ENCODE measurements at places on chromosomes 7 and 10.

GRCh38 chr7:16300361-16300895 is 120.9 kb downstream of the CRPPA start:
- DNase-seq: no peak

DNA sequence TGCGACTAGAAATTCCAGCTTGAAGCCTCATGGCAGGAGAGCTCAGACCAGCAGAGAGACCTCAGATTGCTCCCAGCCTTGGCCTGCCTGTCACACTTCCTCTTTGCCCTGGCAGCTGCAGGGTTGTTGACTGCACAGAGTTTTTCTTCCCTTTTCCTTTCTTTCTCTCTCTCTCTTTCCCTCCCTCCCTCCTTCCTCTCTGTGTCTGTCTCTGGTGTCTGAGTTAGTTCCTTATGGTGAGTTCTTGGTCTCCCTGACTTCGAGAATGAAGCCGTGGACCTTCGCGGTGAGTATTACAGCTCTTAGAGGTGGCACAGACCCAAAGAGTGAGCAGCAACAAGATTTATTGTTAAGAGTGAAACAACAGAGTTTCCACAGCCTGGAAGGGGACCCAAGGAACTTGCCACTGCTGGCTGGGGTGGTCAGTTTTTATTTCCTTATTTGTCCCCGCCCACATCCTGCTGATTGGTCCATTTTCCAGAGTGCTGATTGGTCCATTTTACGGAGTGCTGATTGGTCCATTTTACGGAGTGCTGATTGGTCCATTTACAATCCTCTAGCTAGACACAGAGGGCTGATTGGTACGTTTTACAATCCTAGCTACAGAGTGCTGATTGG is 266.3 kb downstream of the RPS24 start:
- peak; percentile 54 for DNase-seq

DNA sequence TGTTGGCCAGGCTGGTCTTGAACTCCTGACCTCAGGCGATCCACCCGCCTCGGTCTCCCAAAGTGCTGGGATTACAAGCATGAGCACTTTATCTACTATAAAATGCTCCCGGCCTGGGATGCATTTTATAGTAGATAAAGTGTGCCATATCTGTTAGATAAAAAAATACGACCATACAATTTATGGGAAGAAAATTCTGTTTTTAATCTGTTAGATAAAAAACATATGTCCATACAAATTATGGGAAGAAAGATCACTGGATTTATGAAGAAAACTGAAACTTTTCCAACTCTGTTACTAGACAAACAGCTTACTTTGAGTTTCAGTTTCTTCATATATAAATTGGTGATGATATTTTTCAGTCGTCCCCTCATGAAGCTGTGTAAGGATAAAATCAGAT is 4.5 kb downstream of the TSPAN13 start:
- no peak for DNase-seq

DNA sequence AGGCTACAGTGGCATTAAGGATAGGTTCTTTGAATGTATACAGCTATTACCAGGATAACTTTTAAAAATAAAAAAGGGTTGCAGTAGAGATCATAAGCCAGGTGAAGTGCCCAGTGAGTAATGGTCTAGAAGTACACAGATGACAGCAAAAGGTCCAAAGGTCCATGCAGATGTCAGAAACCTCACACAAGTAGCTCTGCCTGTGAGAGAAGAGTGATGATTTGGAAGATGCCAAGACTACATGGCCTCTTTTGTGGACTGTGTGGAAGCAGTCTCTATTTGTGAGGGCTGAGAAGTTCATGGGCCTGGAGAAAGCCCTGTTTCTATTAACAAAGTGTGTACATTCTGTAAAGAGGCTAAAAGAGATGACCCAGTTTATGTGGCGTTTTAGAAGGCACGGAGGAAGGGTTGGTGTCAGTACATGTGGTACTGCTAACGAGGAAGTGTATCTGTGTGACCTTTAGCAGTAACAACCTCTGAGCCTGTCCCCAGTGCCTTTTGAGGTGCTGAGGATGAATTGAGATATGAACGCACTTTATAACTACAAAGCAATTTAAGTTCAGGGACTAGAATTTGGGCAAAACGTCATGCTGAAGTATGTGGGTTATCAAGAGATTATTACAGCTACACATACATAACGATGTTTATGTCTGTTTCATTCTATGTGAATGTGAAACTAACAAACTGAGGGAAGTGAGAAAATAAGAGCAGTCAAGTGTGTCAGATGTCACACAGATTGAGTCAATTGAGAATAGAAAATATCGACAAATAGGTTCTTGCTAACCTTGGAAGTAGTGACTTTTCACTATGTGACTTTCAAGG is 7.6 kb downstream of the CYCS start:
- DNase-seq: no peak

GRCh38 chr7:115728518-115728917 is 302.0 kb downstream of the TFEC start:
- no peak for DNase-seq

DNA sequence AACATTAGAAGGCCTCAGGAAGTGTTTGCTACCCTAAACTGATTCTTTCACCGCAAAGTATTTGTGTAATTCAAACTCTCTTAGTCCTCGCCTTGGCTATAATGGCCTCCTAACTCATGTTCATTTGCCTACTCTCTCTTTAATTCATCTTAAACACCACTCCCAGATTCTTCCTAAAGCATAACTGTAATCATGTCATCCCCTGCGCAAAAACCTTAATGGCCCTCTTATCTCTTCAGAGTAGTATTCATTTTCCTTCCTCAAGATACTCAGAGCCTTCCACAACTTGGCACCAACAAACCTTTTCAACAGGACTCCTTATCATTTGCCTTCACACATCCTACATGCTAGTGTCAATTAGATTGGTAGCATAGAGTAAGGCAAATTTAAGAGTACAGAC is 42.9 kb downstream of the CSTF2T start:
- no peak for DNase-seq

GRCh38 chr10:50335397-50335796 is 84.1 kb upstream of the ASAH2 start:
- DNase-seq: no peak

DNA sequence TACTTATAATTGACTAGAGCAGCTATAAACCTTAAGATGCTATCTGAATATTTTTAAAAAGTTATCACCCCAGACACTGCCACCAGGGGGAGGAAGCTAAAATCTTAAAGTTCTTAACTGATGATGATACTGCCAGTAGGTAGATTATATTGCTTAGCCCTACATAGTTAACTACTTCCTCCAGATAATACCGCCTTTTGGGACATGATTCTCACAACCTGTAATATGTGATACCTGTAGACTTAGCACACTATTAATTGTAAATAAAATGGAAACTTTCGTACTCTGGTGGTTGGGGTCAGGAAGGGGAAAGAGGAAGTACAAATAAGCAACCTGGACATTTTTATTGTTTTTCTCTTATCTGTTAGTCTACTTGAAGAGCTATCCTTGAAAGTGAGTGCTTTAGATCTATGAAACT is 268.9 kb downstream of the ADK start:
- DNase-seq: no peak

- no peak for DNase-seq
Observed at GRCh38 chr7:51035716-51036115, 253.0 kb upstream of the GRB10 start.

DNA sequence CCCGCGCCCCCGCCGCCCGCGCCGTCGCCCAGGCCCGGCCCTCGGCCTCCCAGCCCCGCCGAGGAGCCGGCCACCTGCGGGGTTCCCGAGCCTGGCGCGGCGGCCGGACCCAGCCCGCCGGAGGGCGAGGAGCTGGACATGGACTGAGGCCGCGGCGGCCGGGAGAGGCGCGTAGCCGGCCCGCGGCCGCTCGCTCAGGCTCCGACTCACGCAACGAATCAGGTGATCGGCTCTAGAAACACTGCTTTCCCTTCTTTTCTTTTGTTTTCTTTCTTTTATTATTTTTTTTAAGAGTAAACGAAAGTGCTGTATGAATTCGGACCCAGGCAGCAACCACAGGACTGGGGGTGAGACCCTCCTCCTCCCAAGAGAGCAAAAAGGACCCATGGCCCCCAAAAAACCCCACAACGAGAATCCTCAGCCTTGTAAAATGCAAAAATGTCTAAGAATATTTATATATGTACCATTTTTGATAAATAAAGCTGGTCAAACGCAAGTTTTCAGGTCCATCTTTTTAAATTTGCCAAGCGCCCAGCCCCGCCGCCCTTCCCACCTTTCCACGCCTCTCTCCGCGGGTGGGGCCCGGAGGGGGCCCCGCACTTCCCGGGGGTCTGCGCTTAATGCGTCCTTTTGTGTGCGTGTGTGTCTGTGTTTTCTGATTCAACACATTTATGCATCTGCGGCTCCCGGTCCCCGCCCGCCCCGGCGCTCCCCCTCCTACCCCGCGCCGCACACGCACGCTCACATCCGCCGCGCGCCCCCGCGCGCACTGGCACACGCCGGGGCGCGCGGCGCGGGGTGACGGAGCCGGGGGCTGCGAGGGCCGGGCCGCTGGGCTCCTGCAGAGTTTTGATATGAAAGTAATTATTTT is 4.4 kb downstream of the UNCX start:
- no peak for DNase-seq

- DNase-seq: no peak
Observed at GRCh38 chr7:47881256-47881655, 67.0 kb downstream of the PKD1L1 start.

DNA sequence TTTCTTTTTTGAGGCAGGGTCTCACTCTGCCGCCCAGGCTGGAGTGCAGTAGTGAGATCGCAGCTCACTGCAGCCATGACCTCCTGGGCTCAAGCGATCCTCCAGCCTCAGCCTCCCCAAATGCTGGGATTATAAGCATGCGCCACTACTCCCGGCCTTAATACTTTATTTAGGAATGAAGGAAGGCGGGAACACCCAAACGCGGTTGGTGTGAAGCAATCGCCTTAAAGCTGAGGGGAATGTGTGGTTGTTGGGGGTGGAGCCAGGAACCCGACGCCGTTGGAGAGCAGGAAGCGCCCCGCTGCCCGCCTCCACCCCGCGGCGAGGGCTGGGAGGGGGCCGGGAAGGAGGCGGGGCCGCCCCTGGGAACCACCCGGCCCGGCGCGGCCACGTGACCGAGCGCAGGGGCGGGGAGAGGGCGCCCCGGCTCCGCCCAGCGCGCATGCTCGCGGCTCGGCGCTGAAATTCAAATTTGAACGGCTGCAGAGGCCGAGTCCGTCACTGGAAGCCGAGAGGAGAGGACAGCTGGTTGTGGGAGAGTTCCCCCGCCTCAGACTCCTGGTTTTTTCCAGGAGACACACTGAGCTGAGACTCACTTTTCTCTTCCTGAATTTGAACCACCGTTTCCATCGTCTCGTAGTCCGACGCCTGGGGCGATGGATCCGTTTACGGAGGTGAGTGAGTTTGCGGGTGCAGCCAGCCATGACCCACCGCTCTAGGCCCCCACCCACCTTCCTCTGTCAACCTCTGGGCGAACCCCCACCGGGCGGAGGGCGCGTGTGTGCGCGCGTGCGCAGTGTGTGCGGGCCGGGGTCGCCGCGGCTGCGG is at the start of gene ANLN:
TSS of gene ANLN (plus strand) at position 492 of the 828 bp plus-strand sequence. CDS start at position 657, 165 bp downstream.
- peak; percentile 93 for DNase-seq

DNA sequence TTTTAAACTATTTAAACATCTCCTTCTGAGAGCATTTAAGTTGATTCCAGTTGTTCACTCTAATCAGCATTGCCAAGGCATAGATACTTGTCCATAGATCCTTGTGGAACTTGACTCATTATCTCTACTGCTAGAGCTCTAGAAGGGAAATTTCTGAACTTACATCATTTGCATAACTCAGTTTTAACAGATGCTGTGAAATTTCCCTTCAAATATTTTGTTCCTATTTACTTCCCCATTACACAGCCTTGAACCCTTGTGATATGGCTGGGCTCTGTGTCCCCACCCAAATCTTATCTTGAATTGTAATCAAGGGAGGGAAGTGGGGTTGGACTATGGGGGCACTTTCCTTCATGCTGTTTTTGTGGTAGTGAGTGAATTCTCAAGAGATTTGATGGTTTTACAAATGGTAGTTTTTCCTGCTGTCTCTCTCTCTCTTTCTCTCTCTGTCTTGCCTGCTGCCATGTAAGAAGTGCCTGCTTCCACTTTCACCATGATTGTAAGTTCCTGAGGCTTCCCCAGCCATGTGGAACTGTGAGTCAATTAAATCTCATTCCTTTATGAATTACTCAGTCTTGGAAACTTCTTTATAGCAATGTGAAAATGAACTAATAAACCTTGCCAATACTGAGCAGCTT is 25.4 kb downstream of the INSIG1 start:
- DNase-seq: no peak

- DNase-seq: no peak
Observed at GRCh38 chr10:58570307-58570723, 57.6 kb downstream of the BICC1 start.

GRCh38 chr7:135877805-135878204 is 99.4 kb downstream of the MTPN start:
- DNase-seq: no peak

DNA sequence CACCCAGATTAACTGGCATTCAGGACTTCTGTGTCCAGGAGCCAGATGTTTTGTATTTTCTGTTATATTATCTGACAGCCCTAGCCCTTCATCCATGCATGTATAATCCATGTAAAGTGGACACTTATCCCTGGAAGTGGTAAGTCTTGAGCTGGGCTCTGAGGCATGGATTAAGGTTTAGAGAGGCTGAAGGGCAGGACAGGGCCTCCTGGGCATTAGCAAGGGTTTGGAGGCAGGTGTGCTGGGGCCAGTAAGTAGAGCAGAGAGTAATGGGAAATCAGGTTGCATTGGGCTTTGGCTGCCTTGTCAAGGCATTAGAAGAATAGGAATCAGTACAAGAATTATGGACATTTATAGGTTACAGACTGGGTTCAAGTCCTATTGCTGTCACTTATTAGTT is 138.0 kb downstream of the DYNC1I1 start:
- DNase-seq: no peak

GRCh38 chr10:115989621-115990020 is 283.4 kb downstream of the GFRA1 start:
- no peak for DNase-seq

DNA sequence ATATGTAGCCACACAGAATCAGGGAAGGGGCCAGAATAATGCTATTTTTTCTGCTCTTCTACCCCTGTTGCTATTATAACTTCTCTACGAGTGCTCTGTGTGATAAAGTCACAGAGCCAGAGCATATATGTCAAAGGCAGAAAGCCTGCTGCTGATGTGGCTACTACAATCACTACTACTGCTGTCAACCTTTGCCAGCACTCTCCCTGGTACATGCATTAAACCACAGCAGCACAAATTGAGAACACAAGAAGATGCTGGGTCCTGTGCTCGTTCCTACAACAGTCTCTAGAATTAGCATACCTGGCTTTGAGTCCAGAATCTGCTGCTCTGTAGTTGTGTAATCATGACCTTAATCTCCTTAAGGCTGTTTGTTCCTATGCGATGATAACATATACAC is 108.6 kb downstream of the SEMA3A start:
- DNase-seq: no peak

- DNase-seq: no peak
Observed at GRCh38 chr7:108570146-108570755, 577 bp downstream of the DNAJB9 start.

- DNase-seq: no peak
Observed at GRCh38 chr10:132120734-132121510, 55.2 kb downstream of the JAKMIP3 start.

DNA sequence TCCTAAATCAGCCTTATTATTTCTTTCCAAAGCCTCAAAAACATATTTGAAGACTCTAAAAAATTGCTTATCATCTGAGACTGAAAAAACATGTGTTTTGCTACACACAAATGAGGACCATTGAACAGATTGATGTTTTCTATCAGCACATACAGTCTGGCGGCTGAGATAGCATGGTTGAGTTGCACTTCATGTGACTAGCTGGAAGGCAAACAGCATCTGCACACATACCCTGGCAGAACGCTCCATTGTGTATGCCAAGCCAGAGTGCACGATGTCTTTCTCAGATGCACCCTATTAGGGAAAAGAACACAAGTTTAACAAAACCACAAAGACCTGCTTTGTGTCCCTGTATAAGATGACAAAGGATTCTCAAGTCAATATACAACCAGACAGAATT is 33.0 kb downstream of the FAM25A start:
- DNase-seq: no peak

GRCh38 chr7:47588704-47589225 is 6.9 kb upstream of the TNS3 start:
- no peak for DNase-seq
